ENCODE measurements at places on chromosomes 4 and X.

- no peak for DNase-seq
These were observed 37.3 kb upstream of the GK2 start for GRCh38 chr4:79445371-79445781.

DNA sequence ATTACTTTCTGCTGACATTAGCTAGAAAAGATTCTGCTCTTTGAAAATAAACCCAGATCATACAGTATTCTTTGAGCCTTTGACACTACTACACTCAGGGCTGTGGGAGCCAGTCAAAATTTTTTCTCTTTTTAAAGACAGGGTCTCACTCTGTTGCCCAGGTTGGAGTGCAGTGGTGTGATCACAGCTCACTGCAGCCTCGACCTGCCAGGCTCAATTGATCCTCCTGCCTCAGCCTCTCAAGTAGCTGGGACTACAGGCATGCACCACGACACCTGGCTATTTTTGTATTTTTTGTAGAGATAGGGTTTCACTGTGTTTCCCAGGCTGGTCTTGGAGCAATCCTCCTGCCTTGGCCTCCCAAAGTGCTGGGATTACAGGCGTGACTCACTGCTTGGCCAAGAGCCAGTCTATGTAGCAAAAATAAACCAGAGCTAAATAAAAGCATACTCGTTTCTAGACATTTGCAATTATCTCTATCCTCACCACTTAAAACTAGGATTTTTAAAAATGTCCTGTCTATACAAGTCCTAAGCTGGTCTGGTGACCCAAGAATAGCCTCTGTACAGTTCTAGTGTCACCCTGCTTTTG is 43.2 kb downstream of the AKAP4 start:
- no peak for DNase-seq

DNA sequence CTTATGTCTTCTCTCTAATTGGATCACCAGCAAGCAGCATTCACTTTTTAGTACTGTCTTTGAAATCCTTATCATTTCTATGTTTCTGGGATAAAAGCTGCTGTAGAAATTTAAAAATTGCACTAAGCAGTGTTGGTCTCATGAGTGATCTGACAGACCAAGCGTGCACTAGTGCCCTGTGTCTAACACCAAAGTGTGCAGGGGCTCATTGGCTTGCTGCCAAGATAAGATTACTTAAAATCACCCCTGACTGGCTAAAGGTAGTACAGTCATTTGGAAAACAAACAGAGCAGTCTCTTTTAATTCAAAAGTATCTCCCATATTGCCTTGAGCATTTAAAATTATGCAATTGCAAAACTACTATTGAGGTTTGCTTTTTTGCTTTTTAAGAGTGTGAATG is 304.6 kb downstream of the ARAP2 start:
- DNase-seq: peak; percentile 12

DNA sequence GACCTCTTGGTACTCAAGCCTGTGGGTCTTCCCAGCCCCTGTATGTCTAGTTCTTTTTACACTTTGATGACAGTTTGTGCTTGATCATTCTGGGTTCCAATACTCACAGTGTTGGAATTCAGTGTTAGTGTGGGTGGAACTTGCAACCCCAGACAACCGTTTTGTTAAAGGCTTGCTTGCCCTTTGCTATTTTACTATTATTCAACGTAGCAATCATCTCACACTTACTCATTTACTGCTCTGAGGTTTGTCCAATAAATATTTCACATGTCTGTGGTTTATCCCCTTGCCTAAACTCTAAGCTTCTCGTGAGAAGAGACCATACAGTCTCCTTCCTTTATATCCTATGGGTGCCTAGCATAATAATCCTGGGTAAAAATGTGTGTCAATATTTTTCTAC is 15.3 kb downstream of the CCNG2 start:
- no peak for DNase-seq

DNA sequence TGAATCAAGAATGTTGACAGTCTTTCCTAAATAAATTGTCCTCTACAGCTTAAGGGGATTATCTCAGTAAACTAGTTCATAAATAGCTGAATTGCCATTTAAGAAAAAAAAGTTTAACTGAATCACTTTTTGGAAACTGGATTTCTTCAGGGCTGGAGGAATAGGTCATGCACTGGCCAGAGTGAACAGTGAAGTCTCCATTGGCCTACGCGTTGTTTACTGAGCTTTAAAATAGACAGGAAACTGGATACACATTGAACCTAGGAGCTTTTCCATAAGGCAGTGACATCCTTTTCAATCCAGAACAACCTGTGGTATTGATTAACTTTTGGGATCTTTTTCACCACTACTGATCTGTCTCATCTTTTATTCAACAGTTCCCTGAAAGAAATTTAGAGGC is 58.0 kb downstream of the COL4A6 start:
- DNase-seq: no peak

DNA sequence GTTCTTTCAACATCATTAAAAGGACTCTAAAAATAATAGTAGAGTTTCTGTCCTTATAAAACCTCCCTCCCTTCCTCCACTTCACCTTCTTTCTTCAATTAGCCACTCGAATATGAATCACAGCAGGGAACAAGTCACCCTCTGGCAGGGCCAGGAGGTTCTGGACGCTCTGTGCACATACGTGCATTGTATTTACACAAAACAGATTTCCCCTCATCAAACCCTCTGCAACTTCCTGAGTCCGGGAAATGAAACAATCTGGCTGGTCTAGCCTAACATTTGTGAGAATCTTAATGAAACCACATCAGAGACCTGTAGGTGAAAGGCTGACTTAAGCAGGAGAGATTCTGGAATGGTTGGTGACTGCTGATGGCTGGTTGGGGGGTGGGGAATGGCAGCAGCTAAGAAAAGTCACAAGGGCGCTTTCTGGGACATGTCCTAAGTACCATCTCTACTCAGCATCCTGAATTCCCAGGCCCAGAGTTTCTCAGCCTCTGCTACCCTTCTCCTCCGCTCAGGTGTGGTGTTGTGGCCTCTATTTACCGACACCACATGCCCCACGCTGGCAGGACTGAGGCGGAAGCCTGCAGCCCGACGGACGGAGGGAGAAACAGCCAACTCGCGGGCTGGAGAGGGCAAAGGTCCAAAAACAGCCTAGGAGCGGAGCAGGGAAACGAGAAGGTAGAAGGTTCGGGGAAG is 1.0 kb downstream of the ZDHHC9 start:
- peak; percentile 18 for DNase-seq

DNA sequence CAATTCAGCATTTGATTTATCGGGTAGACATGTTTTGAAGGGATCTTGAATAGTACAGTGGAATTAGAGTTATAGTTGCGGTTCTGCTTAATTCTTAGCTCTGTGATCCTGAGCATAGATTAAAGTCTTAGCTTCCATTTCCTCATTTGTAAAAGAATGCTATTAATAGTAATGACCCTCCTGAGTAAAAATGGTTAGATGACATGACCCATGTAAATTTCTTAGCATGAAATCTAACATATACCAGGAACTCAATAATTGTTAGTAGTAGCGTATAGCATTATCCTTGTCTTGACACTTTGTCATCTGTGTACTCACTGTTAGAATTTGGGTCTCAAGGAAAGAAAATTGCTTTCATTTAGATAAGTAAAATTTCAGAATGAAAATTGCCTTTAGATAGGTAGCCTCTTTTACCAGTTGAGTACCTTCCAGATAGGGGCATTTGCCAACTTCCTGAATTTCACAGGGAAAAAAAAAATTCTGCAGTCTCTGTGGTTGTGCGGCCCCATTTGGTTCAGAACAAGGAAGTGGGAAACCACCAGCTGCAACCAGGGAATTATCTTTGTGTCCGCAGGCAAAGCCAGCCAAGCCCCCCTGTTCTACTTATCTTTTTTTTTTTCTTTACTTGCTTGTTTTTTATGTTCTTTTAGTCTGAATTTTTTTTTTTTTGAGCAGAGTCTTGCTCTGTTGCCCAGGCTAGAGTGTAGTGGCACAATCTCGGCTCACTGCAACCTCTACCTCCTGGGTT is 86.9 kb downstream of the TMEM164 start:
- DNase-seq: peak; percentile 92

DNA sequence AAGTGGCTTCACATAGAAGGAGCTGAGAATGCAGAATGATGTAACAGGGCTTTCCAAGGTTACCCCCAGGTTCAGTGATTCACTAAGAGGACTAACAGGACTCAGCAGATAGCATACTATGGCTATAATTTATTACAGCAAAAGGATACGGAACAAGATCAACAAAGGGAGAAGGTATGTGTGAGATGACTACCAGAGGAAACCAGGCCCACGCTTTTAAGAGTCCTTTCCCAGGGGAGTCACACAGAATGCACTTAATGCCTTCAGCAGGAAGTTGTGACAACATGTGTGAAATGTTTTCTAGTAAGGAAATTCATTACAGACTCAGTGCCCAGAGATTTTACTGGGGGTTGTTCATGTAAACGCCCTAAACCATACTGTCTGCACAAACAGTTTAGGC is 373.6 kb upstream of the MAGEB2 start:
- DNase-seq: no peak
